ENCODE measurements at places on chromosomes 5 and 9.
A peak's percentile ranks its signal among the peaks of the same experiment; 100 is the strongest.

DNA sequence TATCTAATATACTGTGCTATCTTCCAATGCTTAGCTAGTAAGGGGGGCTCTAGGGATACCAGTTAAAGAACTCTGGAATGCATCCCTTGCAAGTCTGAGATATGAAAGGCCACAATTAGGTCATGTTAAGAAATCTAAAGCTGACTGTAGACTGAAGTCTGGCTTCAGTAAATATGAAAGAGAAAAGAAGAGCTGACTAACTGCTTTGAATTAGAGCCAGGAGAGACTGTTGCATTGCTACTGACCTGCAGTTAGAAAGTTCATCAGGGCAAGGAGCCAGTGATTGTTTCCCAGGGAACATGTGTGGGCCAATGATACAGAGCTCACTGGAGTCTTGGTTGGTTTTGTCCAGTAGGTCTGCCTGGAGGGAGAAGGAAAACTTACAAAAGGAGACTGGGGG lies 472.1 kb upstream of the TNC start:
- DNase-seq = no peak

DNA sequence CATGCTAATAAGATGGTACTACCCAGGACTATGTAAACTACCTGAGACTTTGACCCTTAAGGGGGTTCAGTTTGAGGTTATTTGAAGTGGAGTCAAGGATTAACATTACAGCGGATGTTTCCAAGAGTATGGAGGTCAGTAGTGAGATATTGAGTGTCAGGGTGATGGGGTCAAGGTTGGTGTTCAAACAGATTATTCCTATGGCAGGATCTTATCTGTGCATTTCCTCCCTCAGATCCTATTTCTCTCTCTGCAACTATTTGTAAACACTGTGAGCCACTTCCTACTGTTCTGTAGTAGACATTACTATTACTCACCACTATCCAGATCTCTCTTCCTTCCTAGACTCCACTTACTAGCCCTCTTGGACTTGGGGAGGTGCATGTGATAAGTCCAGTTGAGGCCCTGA lies 54.0 kb upstream of the STOM start:
- no peak for DNase-seq

GRCh38 chr9:83385317-83385716 lies 152.9 kb downstream of the FRMD3 start:
- no peak for DNase-seq

GRCh38 chr5:89181546-89181945 lies 298.6 kb upstream of the MEF2C start:
- DNase-seq = no peak

DNA sequence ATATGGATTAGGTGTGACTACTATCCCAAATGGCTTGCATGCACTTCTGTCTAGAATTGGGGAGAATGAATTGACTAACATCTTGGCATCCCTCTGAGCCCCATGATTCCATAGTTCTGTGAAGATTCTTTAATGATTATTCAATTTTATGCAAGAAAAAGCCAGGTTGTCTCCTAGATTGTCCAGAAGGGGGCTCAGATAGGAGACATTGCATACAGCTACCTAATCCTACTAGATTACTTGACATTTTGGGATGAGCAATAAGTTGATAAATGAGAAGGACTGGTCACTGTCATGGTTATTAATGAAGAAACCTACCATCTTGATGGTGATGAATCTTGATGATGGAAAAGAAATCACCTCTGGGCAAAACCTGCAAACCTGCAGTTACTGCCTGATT lies 117.0 kb downstream of the CARTPT start:
- no peak for DNase-seq

GRCh38 chr5:149808264-149808982 lies 78.3 kb downstream of the PPARGC1B start:
- no peak for DNase-seq

- no peak for DNase-seq
Observed at GRCh38 chr9:128249558-128249907, 26.3 kb downstream of the GOLGA2 start.

GRCh38 chr5:150774145-150774544 lies 4.4 kb upstream of the SMIM3 start:
- DNase-seq = no peak

DNA sequence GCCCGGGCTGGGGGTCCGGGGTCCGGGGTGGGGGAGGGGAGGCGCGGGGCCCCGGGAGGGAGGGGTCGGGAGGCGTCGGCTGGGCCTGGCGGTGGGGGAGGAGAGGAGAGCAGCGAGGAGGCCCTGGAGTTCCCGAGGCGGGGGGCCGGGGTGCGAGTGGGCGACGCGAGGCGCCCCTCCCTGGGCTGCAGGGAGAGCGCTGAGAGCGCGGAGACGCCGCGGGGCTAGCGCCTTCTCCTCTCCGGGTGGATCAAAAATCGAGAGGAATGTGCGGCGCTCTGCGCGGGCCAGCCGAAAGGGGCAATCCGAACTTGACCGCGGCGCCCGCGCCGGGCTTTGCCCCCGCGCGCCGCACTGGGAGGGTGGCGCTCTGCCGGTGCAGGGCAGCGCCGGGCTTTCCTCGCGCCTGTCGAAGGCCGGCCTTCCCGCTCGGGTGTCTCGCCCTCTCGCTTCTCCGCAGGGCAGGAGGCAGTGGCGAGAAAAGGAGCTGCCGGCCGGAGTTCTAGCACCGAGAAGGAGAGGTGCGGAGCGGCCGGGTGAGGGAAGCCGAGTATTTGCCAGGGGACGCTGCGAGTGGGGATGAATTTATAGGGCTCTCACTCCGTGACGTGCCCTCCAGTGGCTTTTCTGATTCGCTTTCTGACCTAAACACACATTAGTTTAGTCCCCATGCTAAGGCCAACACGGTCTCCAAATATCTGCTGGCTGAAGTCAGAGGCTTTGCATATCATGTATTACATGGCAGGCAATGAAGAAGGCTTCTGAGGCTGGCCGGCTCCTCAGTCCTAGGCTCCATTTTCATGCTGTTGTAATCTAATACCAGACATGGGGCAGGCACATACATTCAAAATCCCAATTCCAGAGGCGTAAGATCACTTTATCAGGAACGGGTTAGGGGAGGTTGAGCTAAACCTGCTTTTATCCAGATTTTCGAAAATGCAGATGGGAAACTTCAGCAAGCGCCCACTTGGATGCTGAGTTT lies 503 bp upstream of the GDNF start:
- DNase-seq = no peak

DNA sequence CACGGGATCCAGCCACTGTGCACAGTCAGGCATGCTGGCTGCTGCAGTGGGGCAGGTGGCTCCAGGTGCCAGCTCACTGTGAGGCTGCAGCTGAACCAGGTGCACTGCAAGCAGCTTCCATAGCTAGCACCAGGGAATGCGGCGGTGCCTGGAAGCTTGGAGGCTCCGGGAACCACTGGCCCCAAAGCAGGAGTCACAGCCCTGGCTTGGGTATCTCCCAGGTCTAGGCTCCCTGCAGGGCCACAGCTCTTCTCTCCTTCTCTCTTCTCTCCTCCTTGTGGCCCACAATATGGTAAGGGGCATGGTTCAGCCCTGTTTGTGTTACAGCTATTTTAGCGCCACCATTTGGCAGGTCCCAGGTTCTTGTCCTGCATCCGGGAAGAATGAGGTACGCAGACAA lies 6.7 kb upstream of the MTMR12 start:
- no peak for DNase-seq

GRCh38 chr9:84699984-84700383 lies 30.5 kb downstream of the NTRK2 start:
- DNase-seq = no peak

DNA sequence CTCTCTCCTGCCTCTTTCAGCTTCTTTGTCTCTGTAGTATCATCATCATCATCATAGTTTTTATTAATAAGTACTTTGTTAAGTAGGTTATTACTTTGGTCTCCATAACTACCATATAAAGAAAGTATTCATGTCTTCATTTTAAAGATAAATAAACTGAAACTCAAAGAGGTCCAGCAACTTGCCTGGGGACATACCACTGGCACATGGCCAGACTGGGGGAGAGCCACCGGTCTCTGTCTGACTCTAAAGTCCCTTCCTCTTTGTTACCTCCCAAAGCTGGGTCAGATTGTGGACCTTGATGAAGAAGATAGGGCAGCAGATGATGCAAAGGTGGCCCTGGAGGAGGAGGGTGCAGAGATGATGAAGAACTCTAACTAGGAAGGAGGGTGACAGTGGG lies 8.5 kb downstream of the CDX1 start:
- no peak for DNase-seq

- DNase-seq = peak; percentile 75
Observed at GRCh38 chr5:175712681-175713085, 54.8 kb downstream of the HRH2 start.

GRCh38 chr5:53130266-53130665 lies 20.7 kb upstream of the MOCS2 start:
- no peak for DNase-seq

GRCh38 chr5:80055491-80056170 lies 20.5 kb downstream of the THBS4 start:
- DNase-seq = peak; percentile 59

GRCh38 chr5:154654486-154655371 lies 100.4 kb upstream of the LARP1 start:
- DNase-seq = no peak

- no peak for DNase-seq
Observed at GRCh38 chr9:125637241-125637640, 69.8 kb downstream of the MAPKAP1 start.

DNA sequence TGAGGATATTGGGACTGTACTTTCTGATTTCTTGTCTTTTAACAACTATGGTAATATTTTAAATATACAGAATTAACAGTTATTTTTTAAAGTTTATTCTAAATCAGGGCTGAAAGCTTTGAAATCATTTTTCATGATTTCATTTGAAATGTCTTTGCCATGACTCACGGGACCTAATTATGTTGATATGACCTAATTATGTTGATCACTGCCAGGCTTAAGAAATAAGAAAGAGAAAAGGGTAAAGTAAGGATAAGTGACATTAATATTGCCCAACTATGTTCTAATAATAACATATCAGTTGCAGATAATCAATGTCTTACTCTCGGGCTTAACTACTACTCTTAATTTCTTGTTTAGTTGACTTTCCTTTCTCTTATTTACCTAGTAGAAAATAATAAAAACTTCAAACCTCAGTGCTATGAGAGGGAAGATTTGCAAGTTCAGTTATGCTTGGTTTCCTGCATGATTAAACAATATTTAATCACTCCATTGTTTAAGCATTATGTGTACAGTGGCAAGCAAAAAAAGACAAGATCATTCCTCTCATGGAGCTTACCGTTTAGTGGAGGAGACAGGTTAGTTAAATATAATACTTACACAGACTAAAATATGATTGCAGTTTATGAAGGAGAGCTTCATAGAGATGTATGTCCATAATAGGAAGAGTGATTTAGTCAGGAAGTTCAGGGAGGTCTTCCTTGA lies 67.0 kb upstream of the EIF4EBP3 start:
- DNase-seq = no peak

DNA sequence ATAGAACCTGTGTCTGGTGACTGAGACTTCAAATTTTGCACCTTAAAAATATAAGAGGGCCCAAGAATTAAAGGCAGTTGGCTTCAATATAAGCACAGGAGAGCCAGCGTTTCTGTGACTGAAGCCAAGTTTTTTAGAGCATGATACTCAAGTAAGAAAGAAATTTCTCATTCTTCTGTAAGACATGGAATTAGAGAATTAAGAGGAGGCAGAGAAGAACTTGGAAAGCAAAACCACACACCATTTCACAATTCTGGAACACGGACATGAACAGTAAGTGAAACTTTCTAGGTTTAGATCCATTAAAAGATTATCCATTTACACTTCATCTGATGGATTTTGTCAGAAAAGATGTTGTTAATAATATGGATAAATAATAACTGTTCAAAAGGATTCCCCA lies 8.9 kb upstream of the AGXT2 start:
- DNase-seq = no peak

DNA sequence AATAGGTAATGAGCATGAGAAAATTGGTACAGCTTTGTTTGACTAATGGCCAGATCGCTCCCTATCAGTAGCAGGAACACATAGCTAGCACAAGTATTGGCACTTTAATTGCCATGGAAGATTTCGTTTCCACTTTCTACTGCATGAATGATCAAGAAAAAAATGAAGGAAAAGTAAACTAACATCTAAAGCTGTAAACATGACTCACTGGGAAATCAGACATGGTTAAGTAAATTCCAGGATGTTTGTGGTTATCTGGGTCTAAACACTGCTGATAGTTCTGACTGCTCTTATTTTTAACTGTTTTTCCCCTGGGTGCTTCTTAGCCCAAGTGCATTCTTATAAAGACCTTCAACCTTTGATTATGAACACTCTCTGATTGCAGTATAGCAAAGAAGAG lies 388.9 kb downstream of the NR2F1-AS1 start:
- no peak for DNase-seq

GRCh38 chr9:98789483-98790133 lies 6.7 kb downstream of the ANKS6 start:
- DNase-seq = no peak

DNA sequence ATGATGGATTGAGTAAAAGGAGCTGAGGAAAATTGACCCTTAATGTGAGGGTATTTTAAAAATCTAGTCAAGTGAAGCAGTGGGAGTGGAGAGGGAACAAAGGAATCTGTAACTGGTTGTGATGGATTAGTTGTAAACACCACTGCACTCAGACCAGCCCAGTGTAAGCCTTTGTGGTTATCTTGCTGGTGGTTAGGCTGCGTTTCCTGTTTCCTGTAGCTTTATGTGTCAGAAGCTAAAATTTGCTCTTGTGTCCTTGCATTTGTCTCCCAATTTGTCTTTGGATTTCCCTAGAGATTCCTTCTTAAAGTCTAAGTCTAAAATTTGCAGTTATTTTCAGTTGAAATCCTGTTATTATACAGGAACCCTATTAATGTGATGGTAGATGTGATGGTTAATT lies 6.3 kb downstream of the IFNA21 start:
- no peak for DNase-seq

- DNase-seq = no peak
Observed at GRCh38 chr5:42057254-42057690, 132.2 kb downstream of the FBXO4 start.

DNA sequence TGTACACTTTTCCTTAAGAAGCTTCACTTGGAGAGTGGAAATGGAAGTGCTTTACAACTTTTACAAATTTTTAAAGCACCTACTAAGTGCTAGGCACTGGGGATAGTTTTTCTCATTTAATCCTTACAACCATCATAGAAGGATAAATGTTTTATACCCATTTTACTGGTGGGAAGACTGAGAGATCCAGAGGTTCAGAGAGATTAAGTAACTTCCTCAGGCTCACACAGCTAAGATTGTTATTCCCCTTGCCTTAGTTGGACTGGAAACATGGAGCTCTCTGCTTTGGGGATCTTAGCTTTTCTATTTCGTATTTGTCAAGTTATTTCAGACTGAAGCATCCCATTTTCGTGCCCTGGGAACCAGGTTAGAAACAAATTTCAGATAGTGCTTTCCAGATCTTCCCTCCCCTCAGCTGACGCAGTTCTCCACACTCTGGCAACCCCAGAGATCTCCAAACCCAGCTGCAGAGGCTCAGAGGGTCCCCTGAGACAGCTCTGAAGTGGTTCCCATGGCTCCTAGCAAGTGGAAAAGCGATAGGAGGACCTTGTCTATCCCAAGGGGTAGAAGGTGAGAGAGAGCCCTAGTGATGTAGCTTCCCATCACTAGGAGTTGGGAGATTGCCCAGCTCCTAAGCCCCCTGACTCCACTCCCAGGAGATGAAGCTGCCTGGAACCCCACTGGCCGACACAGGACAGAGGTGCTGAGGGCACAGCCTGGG lies 16.2 kb upstream of the GABBR2 start:
- DNase-seq = no peak

Data from cardiac septum (tissue), 1 donor.